ENCODE measurements at places on chromosomes 4 and X.
A peak's percentile ranks its signal among the peaks of the same experiment; 100 is the strongest.

GRCh38 chr4:106775636-106776035 lies 260.5 kb downstream of the DKK2 start:
- DNase-seq, result no peak

GRCh38 chr4:79442422-79442821 lies 34.4 kb upstream of the GK2 start:
- DNase-seq, result no peak

- DNase-seq, result no peak
Measured at GRCh38 chrX:118756101-118756500, 28.7 kb downstream of the IL13RA1 start.

DNA sequence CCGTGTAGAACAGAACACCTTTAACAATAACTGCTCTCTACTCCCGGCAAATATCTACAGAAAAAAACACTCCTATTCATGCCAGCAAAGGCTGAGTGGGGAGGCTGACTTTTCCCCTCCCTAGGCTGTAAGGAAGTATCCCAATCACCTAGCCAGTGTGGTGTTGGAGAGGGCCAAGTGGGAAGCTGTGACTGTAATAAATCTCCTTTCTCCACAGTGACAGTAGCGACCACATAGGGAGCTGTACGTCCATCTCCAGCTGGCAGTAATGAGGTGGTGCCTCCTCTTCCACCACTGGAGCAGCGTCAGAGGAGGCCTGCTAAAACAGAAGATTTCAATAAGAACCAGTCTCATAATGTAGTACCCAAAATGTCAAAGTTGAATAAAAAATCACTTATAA lies 47.9 kb upstream of the PLAC1 start:
- DNase-seq, result no peak

GRCh38 chrX:11579636-11580600 lies 85.8 kb downstream of the ARHGAP6 start:
- DNase-seq, result no peak

GRCh38 chrX:63929608-63930007 lies 144.6 kb upstream of the ARHGEF9 start:
- no peak for DNase-seq

DNA sequence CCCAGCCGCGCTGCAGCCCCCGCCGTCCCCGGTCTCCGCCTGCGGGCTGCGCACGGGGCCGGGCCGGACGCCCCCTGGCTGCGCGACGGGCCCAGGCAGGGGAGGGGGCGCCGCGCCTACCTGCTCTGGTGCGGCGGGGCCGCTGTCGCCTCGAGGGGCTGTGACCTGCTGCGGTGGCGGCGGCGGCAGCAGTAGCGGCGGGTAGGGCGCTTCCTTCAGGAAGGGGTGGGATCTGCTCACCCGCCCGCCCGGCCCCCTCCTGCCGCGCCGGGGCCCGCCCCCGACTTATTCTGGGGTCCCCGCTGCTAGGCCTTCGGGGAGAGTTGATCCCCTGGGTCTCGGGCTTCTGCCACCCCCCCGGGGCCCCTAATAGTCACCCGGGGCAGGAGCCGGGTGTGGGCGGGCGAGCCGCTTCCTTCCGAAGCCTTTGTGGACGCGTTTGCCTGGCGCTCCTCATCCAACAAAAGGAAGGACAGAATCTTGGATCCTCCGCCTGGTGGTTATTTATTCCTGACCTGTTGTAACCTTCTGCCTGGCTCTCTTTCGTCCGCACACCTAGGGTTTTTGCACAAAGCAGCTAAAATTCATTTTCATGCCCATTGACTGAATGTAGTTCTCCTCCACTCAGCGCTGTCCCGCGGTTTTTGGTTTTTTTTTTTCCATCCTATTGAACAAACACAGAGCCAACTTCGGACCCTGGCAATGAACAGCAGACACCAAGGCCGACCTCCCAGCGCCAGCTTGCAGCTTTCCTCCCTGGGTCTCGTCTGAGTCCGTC lies at the start of gene TMEM150C:
TSS of gene TMEM150C (minus strand) at position 203 of the 778 bp plus-strand sequence. CDS start 57,331 bp downstream, outside the sequence.
- peak; percentile 19 for DNase-seq

DNA sequence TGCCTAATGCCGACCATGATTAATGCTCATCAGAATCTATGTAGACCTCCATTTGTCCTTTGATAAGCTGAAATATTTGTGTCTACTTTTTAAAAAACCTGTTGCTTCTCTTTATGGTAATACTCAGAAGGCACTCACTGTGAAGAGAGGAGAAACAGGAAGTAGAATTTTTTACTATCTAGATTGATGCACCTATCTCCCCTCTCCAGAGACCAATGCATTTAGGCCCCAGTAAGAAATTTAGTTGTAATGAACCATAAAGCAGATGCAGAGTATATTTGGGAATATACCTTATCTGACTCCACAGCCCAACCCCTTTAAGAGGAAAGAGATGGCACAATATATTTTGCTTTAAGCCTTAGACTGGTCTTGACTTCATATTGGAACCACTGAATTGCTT lies 11.1 kb downstream of the TBL1X start:
- DNase-seq, result no peak

DNA sequence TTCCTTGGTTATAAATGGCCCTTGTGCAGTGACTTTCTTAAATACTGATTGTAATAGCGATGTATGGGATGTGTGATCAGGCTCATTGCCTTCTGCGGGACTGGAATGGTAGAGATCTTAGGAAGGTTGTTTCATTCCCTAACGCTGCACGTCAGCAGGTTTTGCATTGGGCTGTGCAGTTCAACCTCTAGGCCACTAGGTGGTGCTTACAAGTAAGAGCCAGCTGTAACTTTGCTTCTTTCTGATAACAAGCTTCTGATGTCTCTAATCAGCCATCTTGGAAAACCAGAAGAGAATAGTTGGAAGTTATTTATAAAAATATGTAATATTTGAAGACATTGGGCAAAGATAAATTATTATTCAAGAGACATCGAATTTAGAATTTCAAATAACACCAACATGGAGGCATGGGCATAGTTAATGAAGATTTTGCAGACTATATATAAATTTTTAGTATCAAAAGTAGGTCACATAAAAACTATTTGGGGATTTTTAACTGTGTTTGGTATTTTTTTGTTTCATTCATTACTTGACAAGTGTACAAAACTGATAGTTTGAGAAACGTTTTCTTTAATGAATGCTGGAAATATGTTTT lies 339.7 kb upstream of the PCDH7 start:
- DNase-seq, result no peak

GRCh38 chr4:156528216-156528615 lies 443.4 kb downstream of the PDGFC start:
- no peak for DNase-seq

- DNase-seq, result no peak
Measured at GRCh38 chr4:20288846-20289512, 37.3 kb downstream of the SLIT2 start.

DNA sequence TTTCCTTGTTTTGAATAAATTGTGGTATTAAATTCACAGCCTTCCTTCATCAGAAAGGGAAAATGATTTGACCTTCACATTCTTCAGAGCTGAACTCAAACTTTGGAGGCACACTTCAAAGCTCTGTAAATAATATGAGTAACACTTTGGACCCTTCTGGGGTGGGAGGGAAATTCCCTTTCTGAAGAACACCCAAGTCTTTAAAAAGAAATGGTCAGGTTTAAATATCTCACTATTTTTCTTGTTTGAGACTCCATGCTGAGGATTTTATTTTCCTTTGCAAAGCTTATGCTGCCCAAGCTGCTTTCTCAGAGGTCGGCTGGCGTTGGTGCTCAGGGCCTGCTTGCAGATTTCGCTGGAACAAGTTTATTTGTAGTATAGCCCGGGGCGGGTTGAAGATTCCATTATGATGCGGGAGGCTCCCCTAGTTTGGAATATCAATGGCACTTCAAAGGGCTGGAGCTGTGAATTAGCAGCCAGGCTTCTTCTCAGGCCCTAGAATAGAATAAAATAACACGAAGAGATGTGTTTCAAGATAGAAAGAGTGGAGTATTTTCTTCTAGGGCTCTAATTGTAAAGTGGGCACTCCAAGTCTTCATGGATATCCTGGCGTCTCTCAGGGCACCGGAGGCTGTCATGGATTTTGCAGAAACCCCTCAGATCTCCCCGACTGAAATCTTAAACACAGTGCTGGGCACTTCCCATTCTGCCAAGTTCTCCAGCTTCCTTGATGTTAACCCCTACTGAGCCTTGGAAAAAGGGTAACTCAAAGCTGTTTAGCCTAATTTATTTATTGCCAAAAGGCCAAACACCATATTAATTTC lies 315.6 kb downstream of the GPAT3 start:
- DNase-seq, result no peak

GRCh38 chrX:41889317-41890025 lies 33.9 kb downstream of the CASK start:
- no peak for DNase-seq

GRCh38 chr4:177228599-177228998 lies 81.1 kb upstream of the NEIL3 start:
- no peak for DNase-seq

DNA sequence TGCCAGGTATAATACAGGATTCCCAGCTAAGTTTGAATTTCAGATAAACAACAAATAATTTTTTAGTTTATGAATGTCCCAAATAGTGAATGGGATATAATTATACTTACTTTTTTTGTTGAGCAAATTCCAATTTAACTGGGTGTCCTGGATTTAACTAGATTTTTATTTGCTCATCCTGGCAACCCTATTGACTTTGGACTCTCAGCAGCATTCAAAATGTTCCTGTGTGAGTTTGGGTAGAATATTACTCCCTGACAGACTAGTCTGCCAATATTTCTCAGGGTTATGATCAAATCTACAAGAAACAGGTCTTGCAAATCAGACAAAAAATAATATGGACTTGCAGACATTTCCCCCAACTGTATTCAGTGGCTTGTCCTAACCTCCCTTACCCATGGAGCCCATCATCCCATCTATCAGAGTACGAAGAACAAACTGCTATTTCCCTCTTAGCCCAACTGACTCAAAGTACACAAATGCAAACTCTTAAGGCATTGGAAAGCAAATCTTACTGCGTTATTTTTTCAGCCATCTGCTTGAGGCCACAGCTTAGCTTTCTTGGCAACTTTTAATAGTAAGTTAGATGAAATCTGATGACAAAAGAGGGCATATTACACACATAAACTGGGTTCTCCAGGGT lies 20.7 kb downstream of the SETD7 start:
- no peak for DNase-seq

DNA sequence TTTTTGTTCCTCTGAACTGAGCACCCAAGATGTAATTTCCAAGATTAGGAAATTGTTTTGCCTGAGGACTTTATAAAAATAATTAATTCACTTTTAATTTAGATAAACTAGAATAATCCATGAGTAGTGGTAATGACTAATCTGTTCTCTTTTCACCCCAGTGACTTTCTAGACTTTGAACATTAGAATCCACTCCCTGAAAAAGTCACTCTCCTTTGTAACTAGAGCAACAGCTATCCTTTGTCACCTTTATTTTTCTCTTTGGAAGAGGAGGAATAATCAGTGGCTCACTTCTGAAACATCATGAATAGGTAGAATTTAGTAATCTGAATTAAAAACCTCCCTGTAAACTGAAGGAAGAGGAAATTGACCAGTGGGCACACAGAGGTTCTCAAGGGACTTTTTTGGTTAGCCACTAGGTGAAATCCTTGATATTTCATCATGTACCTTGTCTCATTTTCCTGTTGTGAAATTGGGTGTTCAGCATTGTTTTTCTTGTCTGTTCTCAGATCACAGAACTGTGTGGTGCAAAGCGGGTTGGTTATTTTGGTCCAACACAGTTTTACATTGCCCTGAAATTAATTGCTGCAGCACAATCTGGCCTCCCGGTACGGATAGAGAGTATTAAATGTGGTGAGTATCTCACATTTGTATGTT lies 59.4 kb downstream of the REPS2 start:
- DNase-seq, result no peak

DNA sequence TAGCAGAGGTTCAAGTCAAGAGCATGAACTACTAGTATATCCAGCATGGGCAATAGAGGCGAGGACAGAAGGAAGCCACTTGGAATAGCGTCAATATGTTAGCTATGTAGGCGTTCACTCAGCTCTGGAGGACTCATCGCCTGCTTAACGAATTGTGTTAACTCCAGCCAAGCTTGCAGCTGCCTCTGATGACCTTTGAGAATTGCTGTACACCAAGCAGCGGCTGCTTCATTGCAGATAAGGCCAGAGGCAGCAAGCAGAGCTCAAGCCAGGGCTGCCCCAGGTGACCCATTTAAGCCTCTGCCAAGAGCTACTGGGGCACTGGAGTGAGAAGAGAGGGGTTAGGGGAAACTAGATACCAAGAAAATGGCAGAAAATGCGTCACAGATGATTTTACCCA lies 160.2 kb upstream of the IGFBP7 start:
- no peak for DNase-seq

DNA sequence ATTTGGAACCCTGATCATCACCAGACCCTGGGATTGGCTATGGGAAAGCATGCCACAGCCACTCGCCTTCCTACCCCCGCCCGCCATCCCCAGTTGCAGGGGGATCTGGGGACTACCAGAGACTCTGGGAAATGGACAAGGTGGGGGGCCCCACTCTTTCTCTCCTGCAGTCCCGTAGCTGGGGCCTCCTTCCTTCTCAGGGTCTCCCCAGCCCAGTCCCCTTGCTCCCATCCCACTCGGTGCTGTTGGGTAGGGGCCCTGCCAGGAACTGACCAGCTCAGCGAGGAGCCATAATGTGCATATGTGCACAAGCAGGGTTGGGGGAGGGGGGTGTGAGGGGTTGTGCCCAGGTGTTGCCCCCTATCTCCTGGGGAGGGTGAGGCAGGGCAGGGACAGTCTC lies 3.4 kb upstream of the USP11 start:
- DNase-seq, result no peak

- no peak for DNase-seq
Measured at GRCh38 chr4:47566969-47567368, 81.9 kb downstream of the ATP10D start.

DNA sequence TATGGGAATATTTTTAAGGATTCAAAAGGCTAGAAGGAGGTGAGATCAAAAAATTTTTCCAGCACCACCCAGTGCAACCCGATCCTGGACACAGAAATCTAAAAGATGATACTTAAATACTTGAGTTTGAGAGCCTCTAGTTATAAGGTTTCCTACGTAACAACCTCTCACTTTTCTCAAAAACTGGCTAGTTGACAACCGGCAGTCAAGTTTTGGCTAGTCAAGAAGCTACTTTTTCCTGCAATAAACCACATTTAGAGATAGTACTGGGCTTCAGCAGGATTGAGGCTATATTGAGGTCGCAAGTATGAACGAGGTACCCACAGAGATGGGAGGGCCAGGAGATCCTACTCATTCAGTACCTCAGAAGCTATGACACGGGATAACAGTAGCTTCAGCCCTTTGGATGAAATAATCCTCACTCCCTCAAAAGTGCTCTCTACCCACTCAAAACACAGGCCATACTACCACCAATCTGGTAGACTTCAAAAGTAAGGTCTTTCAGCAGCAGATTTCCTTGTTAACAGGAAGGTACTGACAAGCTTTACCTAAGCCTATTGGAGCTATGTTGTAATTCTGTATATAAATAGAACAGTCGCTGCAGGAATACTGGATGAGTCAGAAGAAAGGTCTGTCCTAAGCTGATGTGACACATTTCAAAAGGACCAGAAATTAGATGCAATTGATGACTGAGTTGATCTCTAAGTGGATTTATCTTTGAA lies 1.5 kb upstream of the TSPAN5 start:
- no peak for DNase-seq

DNA sequence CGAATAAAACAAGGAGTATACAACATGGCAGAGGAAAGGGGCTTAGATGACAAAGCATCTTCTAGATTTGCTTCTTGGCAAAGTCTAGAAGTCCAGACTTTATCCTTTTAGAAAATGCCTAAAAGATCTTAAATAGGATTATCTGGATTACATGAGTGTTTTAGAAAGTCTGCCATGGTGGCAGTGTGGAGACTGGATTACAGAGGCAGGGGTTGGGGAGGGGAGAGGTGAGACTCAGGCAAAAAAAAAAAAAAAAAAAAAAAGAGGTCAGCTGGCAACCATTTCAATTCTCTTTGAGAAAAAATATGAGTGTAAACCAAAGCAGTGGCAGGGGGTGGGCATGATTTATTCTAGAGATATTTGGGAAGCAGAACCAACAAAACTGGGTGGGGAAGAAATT lies 17.4 kb downstream of the ZNF827 start:
- no peak for DNase-seq
